Mucosa of gallbladder (tissue), 1 donor: ENCODE measurements at places on chromosomes 2 and 18. TPM values are rescaled to one million over a fixed set of nuclear protein-coding genes. Genes with fewer than 3 reads are reported as not detected.

The IL36A gene
- total RNA-seq, result not detected

The GALR1 gene
- total RNA-seq, result 0.09 TPM

The C2orf78 gene
- total RNA-seq, result not detected

The POTEC gene
- not detected for total RNA-seq

The AMER3 gene
- 0.03 TPM for total RNA-seq

The SANBR gene
- total RNA-seq, result 9.4 TPM

The GREB1L gene
- 0.40 TPM for total RNA-seq

The GCG gene
- total RNA-seq, result 0.17 TPM

The CYP1B1 gene
- total RNA-seq, result 25.4 TPM

DNA sequence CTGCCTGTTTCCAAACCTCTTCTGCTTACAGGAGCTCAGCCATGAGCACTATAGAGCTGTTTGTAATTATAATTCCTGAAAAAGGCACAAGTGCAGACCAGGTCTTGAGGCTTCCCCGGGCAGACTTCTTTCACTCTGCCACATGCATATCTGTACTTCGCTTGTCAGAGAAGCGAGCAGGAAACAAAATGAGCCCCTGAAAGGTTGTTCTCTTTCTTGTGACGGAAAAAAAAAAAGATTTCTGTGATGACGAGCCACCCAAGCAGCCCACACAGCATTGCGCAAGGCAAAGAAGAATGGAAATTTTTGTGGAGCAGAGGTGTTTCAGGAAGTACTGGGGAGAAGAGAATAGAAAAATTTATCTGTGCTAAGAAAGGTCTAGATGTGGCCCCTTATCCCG is 54.0 kb upstream of the LINC00305 start:
- no peak for DNase-seq

DNA sequence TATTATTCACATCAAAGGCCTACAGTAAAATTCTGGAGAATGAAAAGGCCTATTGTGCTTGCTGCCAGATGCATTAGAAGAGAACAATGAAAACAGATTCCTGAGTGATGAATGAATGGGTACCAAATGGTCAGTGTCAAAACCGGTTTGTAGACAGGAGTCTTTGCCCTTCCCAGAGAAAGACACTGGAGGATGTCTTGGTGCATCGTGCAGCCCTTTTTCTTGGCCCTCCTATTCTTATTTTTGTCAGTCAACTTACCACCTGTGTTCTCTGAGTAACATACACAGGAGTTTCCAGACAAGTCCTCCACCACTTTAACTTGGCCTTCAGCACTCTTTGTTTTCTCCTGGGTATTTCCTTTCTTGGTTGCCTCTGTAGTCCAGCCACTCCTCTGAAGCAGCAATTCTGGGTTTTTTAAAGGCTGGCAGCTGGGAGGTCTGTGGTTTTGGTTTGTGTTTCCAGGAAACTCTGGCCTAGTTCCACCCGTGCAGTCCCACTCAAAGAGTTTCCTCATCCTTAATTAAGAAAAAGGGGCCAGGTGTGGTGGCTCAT is 29.4 kb downstream of the PSTPIP2 start:
- DNase-seq, result no peak

- no peak for DNase-seq
Observed at GRCh38 chr2:219713110-219713509, 85.7 kb downstream of the SLC4A3 start.

DNA sequence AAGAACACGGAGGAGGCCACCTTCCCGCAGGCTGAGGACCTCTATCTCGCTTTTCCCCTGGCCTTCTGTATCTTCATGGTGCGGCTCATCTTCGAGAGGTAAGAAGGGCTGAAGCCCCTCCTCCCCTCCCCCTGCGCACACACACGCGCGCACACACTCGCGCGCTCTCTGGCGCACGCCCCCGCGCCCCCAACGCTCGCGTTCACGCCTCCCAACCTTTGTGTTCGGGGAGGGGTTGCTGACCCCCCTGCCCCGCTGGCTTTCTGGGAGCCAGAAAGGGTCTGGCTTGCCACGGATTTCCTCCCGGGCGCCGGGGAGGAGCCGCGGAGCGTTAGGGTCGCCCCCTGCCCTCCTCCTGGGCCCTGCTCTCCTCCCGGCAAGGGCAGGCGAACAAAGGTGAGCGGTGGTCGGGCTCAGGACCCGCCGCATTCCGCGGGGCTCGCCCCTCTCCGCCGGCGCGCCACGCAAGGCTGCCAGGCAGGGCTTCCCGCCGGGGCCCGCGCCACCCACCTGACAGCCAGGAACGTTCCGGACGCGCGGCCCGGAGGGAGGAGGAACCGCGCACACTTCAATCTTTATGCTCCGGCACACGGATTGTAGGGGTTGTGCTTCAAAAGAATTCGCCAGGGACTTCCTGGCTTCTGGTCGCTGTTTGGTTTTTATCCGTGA is 583 bp downstream of the CERS6 start:
- peak; percentile 22 for DNase-seq

DNA sequence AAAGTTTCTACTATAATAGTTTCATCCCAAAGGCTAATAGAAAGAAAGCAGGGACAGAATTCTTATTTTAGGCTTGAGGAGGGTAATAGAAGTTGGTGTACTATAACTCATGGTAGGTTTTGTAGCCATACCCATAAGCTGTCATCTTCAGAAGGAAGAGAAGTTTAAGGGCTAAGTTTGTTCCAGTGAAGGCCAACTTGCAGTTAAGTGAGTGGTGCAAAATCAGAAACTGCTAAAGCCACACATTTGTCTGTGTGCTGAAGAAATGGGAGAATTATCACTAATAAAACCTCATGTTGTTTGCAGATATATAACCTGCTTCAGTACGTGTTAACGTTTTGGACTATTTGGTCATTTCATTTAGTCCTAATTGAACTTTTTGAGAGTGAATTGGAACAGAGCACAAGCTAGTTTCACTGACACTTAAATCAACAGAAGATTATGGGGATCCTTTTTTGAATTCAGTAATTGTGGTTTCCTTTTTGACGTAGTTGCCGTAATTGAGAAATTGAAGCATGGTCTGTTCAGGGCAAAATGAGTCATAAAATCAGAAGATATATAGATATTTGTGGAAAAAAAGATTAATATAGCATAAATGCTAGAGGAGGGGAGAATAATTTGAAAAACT is 69.1 kb downstream of the PHLPP1 start:
- no peak for DNase-seq

- DNase-seq, result no peak
Observed at GRCh38 chr2:61448229-61448628, 22.7 kb downstream of the USP34 start.

- peak; percentile 46 for DNase-seq
Observed at GRCh38 chr2:172431463-172431862, 4.1 kb downstream of the ITGA6 start.

DNA sequence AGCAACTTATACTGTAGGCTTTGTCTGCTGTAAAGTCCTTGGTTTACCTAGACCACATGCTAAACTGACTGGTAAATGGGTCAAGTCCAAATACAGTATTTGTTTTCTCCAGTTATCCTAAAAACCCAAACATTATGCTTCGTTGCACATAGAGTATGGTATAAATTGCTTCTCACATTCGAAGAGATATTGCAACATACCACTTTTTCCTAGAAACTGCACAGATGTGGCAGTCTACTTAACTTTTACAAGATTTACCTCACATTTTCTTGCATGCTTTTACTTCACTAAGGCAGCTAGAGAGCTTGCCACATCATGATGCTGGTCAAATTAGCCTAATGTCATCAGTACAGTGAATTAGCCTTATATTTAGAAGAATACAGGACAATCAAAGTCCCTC is 66.0 kb upstream of the SCN7A start:
- DNase-seq, result no peak

GRCh38 chr2:205738117-205738968 is 56.0 kb downstream of the NRP2 start:
- DNase-seq, result no peak

- DNase-seq, result no peak
Observed at GRCh38 chr2:218960309-218961165, 1.1 kb downstream of the CDK5R2 start.

DNA sequence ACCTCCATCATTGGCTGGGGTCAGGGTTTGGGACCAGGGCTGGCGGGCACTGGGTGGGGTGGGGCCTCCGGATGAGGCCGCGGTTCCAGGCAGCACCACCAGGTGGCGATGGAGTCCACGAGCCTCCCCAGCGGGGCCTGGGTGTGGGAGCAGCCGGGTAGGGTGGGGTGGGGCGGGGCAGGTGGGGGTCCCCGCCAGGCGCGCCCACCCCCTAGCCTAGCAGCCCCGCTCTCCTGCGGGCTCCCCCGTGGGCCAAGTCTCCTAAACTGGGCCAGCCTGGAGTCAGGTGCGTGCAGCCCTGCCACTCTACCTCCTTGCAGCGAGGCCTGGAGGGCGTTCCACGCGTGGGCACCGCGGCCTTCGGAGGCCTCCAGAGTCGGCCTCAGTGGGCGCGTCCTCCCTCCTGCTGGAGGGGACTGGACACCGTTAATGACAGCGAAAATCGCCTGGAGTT is 187.5 kb downstream of the TWIST2 start:
- DNase-seq, result peak; percentile 32

DNA sequence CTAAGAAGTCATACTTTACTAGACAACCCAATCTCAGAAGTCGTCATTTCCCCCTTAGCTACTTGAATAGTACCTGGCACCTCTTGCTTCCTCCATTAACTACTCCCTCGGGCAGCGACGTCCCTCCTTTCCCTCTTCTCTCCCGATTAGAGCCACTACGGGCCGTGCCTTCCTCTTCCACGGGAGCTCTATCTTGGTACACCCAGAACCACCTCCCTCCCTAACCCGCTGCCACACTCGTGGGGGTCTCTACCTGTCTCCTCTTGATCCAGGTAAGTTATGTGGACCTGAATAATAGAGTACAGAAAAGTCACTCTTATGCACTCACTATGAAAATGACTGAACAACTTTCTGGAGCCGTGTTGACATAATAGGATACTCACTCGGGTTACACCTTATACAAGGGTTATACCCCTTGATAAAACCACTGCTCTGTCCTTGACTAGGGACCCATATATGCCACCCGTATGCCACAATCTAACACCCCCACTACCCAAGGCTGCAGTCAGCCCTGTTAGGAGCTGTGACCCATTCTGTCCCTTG is 595 bp upstream of the HDHD2 start:
- DNase-seq, result no peak

GRCh38 chr2:32008805-32009515 is 1.8 kb downstream of the MEMO1 start:
- DNase-seq, result no peak

DNA sequence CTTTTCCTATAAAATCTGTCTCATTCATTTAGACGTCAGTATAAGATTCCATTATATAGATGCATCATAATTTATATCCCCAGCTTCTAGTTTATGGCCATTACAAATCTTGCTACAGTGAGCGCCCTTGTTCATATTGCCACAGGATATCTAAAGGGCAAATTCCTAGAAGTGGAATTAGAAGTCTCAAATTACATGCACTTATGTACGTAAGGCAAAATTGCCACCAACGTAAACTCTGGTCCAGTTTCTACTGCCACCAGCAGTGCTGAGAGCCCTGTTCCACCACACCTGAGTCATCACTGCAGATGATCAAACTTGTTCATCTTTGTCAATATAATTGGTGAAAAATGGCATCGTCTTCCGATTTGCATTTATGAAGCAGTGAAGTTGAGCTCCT is 90.9 kb upstream of the ID2 start:
- DNase-seq, result no peak

DNA sequence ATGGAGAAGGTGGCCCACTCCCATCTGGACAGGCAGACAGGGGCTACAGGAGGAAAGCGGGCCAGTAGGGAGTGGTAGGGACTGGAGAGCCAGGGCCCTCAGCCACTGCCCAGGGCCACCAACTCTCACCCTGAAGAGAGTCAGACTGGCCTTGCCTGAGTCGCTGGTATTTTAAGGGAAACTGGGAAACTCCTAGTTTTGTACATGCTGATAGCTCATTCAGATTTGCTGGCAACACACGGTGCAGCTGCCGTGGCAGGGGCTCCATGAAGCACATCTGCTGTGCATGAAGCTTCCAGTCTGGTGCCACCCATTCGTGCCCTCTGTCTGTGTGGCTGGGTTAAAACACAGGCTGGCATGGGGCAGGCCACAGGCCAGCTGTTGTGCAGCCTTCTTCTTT is 137.3 kb upstream of the GLI2 start:
- DNase-seq, result no peak

DNA sequence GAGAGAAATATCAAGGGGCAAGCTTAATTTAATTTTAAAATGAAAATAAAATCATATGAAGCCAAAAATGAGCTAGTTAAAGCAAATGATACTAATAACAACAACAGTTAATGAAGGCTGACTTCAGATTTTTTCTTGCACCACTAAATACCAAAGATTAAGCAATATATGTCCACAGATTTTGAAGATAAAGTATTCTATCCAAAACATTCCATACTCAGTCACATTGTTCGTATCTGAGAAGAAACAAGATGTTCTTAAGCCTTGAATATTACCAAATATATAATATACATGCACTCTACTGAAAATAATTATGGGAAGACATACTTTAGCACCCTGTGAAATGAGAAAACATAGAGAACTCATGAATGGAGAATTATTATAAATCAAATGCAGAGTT is 593.3 kb upstream of the SYT4 start:
- DNase-seq, result no peak

- no peak for DNase-seq
Observed at GRCh38 chr2:122927197-122927596, 1097.9 kb upstream of the CNTNAP5 start.

DNA sequence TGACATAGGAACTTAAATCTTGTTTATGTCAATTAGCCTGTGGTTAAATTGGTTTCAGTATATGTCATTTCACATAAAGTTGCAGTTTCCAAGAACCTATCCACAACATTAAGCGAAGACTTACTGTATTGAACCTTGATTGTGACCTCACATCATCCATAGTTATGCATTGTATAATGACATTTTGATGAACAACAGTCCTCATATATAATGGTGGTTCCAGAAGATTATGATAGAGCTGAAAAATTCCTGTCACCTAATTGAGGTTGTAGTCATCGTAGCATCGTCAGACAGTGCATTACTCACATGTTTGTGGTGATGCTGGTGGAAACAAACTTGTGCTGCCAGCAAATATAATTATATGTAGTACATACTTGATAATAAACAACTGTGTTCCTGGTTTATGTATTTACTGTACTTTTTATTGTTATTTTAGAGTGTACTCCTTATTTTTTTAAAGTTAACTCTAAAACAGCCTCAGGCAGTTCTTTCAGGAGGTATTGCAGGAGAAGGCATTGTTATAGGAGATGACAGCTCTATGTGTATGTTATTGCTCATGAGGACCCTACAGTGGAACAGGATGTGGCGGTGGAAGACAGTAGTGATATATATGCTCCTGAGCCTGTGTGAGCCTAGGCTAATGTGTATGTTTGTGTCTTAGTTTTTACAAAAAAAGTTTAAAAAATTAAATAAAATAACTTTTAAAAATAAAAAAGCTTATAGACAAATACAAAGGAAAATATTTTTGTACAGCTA is 56.6 kb downstream of the UBE2E3 start:
- DNase-seq, result no peak

GRCh38 chr2:108378851-108379250 is 1.1 kb downstream of the SULT1C4 start:
- DNase-seq, result no peak

DNA sequence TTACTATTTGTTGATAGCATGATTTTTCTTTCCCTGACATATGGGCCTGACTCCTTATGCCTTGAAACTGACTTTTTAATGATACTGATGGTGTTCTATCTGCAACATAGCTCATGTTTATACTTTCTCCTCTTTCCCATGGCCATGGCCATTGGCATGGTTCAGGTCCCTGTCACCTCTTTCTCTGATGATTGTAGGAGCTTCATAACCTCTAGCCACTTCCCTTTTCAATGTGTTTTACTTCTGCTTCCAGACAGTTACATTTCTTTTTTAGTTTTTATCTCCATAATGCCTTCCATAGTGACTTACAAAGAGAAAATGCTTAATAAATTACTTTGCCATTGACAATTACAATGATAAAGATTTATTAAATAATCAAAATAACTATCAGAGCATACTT is 177.9 kb upstream of the SETBP1 start:
- no peak for DNase-seq

GRCh38 chr2:126963390-126963789 is 64.7 kb downstream of the TEX51 start:
- no peak for DNase-seq
